Memory B cell (primary cell): ENCODE measurements at places on chromosomes 7 and 10.
A peak's percentile ranks its signal among the peaks of the same experiment; 100 is the strongest.

DNA sequence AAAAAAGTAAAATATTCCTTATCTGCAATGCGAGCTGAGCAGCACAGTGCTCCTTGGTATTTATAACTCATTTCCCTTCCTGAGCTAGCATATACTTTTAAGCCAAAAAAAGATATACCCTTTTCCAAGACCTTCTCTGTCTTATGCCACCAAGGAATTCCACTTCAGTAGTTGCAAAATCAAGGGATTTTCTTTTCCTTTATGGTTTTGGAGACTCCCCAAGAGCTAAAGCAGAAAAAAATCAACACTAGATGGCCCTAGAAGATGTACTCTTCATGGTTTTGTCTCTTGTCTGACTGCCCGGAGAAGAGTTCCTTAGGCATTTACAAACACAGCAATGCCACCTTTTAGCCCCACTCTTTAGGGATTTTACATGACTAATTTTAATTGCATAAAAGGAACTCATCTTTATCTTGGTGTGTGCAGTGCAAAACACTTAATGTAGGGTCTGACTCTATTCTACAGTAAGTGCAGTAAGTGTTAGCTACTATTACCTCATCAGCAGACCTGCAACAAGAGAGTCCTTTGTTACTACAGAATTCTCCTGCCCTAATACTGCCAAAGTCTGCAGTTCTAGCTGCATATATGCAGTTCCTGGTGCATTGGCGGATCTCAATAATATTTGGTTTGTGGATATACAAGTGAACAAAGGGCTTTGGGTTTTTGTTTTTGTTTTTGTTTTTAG lies 443.3 kb downstream of the GFRA1 start:
- DNase-seq = no peak
- no peaks in the 10 kb centered on the region for H3K27me3 ChIP-seq
- H3K4me3 ChIP-seq = no peak overlapping the region
- no peak overlapping the region for H3K27ac ChIP-seq

DNA sequence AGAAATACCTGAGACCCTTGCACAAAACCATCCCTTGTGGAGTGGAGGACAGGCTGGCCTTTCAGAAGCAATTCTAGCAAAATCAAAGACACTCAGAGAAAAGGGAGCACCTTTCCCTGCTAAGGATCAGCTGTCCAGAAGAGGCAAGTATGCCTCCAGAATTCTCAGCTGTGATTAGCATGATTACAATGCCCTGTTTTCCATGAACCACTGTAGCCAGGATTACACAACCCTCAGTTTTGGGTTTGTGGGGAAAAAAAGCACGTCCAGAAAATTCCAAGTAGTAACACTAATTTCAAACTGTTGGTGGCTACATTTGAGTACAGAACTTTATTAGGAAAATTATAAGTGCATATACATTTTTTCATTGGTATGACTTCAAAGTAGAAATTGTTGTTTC lies 15.0 kb downstream of the CXCL12 start:
- no peaks in the 10 kb centered on the region for H3K4me1 ChIP-seq
- H3K27ac ChIP-seq = no peak overlapping the region
- H3K4me3 ChIP-seq = no peak overlapping the region
- no peaks in the 10 kb centered on the region for H3K27me3 ChIP-seq
- no peak for DNase-seq
- H3K36me3 ChIP-seq = no peaks in the 10 kb centered on the region

GRCh38 chr7:33778195-33778594 lies 127.1 kb upstream of the BMPER start:
- peaks cover 2% of the 10 kb centered on the region for H3K36me3 ChIP-seq
- no peak for DNase-seq
- no peak overlapping the region for H3K4me3 ChIP-seq
- H3K27ac ChIP-seq = no peak overlapping the region
- peaks cover 9% of the 10 kb centered on the region for H3K4me1 ChIP-seq
- no peaks in the 10 kb centered on the region for H3K27me3 ChIP-seq

GRCh38 chr10:132809232-132810140 lies 23.5 kb upstream of the NKX6-2 start:
- DNase-seq = no peak
- H3K27me3 ChIP-seq = peaks cover 7% of the 10 kb centered on the region
- H3K4me3 ChIP-seq = no peak overlapping the region
- no peak overlapping the region for H3K27ac ChIP-seq

DNA sequence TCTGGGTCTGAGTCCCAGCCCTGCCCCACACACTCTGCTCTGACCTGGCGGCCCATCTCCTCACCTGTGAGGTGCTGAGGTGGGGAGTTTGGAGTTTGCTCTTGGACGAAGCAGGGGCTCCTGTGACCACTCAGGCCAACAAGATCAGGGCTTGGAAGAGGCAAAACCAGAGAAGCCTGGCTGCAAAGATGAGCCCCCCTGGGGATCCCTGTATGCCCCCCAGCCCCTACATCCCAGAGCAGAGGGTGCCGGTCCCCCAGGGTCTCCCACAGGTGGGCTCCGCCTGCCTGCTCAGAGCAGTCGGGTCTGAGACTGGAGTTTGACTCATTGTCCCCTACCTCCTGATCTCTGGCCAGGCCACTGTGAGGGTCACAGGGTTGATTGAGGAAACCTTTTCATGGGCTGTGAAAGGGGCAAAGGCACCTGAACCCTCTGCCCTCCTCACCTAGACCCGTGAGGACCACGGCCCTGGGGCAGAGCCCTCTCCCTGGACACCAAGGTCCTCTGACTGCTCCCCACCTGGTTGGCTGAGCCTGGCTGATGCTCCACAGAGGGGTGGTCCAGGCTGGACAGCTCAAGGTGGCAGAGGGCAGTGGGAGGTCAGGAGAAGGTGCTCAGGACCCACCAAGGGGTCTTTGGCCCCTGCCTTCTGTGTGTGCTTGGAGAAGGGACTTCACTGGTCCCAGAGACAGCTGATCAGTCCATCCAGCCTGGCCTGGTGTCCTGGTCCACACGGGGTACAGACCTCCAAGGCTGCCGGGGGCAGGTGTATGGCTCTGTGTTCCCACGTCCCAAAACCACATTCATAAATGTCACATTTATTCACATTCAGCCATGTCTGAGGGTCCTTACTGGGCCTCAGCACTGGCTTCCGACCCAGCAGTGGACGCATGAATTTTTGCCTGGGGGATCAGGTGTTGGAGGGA lies 9.1 kb upstream of the SCART1 start:
- peaks cover 2% of the 10 kb centered on the region for H3K4me1 ChIP-seq
- H3K27me3 ChIP-seq = peaks cover 6% of the 10 kb centered on the region
- no peak overlapping the region for H3K4me3 ChIP-seq
- no peak overlapping the region for H3K27ac ChIP-seq

GRCh38 chr7:66145400-66146104 lies 30.9 kb downstream of the CRCP start:
- peaks cover 42% of the 10 kb centered on the region for H3K36me3 ChIP-seq
- peak overlapping the region; percentile 42 for H3K27ac ChIP-seq
- H3K27me3 ChIP-seq = no peaks in the 10 kb centered on the region
- no peak overlapping the region for H3K4me3 ChIP-seq
- H3K4me1 ChIP-seq = peaks cover 10% of the 10 kb centered on the region
